ENCODE measurements at places on chromosomes 11 and 22.

DNA sequence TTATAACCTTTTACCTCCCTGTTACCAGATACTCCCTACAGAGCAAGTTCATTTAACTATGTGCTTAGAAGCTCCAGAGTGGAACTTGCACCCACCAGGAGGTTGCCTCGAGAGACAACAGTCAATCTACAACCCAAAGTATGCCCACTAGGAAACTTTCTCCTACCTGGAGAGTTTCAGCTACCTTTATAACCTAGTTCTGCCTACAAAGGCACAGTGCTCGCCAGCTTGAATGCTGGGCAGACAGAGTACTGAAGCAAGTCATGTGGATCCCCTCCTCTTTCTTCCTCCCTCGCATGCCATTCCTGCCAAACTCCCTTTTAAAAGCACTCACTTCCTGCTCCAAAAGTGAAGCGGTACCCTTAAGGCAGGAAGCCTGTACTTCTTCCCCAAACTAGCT lies 258.9 kb downstream of the SWAP70 start:
- no peak for DNase-seq

DNA sequence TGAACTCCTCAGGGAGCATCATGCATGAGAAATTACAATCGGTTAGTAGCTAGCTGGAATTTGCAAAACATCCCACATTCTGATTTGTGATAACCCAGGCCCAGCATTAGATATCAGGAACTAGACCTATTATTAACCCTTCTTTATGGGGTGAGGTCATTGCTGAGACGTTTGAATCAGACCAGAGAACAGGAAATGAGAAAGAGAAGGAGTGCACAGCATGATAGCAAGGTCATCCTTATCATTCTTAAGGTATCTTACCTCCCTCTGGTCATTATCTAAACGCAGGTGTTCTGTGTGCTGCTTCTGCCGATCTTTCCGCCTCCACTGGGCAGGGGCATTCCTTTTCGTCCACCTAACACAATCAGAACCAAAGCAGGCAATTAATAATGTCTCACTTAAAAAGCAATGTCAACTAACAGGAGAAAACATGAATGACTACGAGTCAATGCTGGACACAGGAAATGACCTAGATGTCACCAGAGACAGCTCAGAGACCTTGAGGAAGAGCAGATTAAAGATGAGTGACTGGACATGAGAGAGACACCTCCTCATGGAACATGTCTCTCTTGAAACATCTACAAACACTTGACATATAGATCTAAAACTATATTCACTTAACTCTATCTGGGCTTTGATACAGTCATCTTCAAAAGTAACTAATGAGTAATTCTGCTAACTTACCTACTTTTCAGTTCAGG lies 78.3 kb upstream of the SCUBE2 start:
- no peak for DNase-seq

- peak; percentile 39 for DNase-seq
Measured at GRCh38 chr11:2788168-2789071, 88.6 kb upstream of the KCNQ1OT1 start.

DNA sequence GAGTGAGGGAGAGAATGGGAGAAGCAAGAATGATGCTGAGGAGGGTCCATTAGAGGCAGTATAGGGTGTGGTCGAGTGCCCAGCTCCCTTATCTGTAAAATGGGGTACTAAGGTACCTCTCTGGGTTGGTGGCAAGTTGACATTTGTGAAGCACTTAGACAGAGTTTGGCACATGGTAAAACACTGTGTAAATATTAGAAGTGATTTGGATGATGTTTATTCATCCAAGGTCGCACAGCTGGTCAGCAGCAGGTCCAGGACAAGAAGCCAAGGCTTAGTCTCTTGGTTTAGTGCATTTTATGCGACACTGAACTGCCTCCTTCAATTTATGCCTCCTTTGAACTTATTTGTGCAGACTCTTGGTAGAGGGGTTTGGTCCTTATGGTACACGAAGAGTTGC lies 19.4 kb downstream of the KREMEN1 start:
- DNase-seq: no peak

DNA sequence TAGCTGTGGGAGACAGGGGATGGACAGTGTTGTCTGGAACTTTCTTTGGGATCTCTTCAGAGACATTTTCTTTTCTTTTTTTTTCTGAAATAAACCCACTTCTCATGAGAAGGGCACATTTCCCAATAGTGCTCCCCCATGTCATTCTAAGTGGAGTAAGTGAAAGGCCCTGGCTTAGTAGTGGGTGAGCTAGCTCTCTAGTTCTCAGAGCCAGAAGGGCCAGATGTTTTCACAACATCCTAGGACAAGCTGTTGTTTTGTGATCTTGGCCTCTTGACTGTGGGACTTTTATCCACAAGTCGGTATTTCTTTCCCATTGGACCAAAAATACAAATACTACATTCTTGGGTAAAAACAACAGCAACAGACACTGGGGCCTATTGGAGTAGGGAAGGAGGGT lies 607.7 kb upstream of the TENM4 start:
- DNase-seq: no peak

DNA sequence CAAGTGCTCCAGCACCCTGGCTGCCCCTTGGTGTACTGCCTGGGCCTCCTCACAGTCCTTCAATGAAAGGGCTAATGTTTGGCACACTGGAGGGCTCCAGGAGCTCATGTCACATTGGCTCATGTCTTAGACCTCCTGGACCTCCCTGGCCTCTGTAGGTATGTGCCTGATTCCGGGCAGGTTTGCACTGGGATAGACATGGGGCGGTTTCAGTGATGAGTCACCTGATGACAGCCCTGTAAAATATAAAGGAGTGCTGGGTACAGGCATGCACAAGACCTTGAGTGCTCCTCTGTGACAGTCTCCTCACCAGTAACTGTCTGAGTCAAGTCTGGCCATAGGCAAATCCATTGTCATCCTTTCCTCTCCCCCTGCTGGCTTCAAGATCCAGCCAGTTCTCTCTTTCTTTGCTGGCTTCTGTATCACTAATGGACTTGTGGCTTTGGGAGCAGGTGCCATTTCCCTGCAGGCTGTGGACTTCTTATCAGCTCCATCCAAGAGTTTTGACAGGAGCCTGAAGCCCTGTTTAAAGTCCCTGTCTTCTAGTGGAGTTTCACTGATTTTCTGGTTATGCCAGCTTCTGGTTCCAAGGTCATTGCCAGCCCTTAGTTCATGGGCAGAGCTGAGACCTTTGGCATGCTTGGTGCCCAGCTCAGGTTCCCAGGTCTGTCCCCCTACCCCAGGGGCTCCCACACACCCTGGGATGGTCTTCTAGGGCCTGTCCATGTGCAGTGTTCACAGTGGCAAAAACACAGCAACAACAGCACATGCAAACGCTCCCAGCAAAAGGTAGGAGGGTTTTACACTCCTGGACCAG lies 22.7 kb upstream of the P2RY2 start:
- DNase-seq: no peak

GRCh38 chr11:106076171-106076918 lies 802 bp downstream of the KBTBD3 start:
- DNase-seq: peak; percentile 1
